ENCODE measurements at places on chromosomes 1 and 21.

DNA sequence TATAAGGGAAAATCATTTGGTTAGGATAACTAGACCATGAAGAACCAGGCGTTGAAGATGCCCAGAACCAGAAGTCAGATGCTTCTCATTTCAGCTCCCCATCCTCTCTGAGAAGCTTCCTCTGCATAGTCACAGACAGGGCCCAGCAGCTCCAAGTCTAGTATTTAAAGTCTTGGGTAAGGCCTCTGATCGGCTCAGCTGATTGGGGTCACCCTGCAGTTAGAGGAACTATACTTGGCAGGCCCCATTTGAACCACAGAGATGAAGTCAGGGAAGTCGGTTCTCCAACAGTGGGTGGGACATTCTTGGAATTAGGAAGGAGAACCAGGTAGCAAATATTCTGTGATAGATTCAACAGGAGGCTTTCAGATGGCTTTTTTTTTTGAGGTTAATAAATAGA is 48.3 kb downstream of the SLC22A15 start:
- no peak for DNase-seq

DNA sequence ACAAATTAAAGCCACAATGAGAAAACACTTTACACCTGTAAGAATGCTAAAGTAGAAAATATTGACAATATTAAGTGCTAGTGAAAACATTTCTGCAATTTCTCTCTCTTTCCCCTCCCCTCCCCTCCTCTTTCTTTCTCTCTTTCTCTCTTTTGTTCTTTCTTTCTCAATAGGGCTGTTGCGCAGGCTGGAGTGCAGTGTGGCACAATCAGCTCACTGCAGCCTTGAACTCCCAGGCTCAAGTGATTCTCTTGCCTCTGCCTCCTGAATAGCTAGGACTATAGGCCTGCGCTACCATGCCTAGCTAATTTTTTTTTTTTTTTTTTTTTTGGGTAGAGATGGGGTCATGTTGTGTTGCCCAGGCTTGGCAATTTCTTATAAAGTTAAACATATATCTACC is 5.9 kb upstream of the SHISAL2A start:
- DNase-seq = no peak

DNA sequence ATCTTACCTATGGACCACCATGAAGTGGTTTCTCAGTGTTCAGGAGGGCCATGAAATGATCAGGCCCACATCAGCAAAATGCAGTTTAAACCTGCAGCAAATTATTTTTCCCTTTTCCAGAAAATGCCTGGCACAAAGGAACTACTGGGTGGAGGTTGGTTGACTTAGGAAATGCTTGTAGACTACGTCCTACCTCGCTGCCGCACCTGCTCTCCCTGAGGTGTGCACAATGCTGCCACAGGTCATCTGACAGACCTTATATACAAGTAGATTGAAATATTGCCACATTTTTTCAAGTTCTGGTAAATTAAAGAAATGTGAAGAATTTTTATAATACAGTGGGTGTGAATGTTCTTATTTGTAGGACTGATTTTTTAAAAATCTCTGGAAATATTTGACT is 166.7 kb upstream of the PDE4B start:
- DNase-seq = no peak

GRCh38 chr1:165174491-165174890 is 182.0 kb downstream of the LMX1A start:
- DNase-seq = no peak

GRCh38 chr1:41340655-41341364 is 20.4 kb upstream of the FOXO6 start:
- DNase-seq = no peak

DNA sequence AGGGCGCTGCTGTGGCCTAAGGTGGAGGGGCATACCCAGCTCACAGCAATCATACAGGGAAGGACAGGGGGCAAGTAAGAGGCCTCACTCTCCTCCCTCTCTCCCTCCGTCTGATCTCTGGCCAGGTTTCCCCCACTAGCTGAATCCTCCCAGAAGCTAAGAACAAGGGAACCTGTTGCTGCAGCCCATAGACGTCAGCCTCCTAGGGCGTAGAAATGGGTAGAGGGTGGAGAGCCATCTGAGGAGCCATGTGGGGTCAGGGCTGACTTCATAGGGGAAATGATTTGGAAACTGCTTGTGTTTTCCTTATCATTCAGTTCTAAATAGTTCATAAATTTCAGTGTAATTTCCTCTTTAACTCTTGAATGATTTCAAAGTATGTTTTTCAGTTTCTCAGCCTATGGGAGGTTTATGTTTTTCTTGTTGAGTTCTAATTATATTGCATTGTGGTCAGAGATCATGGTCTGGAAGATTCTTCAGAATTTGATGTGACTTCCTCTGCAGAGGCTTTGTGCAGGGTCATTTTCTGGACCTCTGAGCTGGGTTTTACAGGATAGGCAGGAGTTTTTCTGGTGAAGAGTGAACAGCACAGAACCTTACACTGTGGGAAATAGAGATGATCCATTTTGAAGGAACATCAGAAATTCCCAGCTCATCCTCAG is 2.3 kb upstream of the MOB3C start:
- DNase-seq = no peak

GRCh38 chr1:25531082-25531461 is 12.3 kb upstream of the LDLRAP1 start:
- no peak for DNase-seq

- DNase-seq = no peak
Measured at GRCh38 chr1:53589043-53589887, 130.1 kb downstream of the DMRTB1 start.

DNA sequence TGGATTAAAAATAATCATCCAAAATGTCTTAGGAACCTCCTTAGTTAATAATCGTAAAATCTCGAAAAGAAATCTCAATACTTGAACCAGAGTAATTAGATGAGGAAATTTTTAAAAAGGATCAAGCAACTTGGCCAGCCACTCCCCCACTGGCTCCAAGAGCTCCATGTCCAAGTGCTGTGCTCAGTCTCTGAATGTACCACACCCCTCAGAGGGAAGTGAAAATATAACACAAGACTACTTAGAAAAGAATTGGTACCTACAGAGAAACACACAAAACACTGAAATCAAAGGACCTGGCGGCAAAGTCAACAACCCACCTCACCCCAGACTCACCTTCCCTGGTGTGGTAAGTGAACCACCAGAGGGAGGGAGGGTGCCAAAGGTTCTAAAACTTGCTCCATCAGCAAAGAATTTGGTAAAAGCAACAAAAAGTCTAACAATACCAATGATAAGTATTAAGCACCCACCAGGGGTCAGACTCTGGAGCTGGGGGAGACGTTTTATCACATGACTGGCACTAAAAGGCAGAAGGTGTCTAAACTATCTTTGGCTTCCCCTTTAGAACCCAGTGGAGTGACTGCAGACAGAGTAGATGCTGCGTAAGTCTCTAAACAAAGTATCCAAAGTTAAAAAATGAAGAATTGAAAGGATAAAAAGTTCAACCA is 14.0 kb downstream of the LBR start:
- no peak for DNase-seq

- DNase-seq = no peak
Measured at GRCh38 chr1:32208469-32208868, 420 bp upstream of the DCDC2B start.

DNA sequence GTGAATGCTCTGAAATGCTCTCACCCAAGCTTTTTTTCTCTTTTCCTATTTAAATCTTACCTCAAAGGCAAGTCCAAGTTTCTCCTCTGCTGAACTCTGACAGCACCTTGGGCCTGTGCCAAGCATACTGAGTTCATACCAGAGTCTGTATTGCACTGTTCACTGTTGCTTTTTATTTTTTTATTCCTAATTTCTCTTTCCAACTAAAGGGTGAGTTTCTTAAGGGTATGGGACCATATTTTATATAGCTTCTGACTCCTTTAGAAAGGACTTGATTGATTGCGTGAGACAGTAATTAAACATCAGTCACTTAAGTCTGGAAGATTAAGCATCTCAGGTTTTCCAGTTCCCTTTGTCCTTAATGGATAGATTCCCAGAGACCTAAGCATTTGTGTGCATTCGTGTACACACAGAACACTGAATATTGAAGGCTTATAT is 69.9 kb downstream of the CACHD1 start:
- DNase-seq = no peak

GRCh38 chr1:154584267-154584994 is 16.9 kb downstream of the CHRNB2 start:
- no peak for DNase-seq

DNA sequence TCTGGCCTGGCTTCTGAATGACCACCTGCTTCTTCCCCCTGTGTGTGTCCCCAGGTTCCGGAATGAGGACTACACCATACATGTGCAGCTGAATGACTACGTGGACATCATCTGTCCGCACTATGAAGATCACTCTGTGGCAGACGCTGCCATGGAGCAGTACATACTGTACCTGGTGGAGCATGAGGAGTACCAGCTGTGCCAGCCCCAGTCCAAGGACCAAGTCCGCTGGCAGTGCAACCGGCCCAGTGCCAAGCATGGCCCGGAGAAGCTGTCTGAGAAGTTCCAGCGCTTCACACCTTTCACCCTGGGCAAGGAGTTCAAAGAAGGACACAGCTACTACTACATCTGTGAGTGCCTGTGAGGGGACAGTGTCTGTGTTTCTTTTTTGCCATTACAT is 3.6 kb downstream of the EFNA1 start:
- no peak for DNase-seq

GRCh38 chr1:157132111-157132510 is 6.1 kb downstream of the ETV3 start:
- no peak for DNase-seq

DNA sequence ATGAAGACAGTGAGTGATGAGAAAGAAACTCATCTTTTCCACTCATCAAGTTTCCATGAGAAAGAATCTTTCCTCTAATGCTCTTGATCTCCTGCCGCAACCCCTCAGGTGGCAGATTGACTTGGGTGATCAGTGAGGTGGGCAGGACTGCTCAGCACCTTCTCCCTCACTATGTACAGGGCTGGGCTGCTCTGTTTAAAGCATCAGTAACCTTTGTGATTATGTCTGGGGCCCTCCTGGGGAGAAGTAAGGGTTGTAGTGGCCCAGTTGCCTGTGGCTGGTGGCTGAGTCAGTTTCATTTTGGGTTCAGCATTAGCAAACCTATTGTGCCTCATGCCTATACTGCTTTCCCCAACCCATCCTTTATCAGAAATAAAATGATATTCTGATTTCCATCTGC is 366.0 kb downstream of the TTLL7 start:
- DNase-seq = no peak

- peak; percentile 49 for DNase-seq
Measured at GRCh38 chr1:89635825-89636815, 3.2 kb downstream of the LRRC8C start.

DNA sequence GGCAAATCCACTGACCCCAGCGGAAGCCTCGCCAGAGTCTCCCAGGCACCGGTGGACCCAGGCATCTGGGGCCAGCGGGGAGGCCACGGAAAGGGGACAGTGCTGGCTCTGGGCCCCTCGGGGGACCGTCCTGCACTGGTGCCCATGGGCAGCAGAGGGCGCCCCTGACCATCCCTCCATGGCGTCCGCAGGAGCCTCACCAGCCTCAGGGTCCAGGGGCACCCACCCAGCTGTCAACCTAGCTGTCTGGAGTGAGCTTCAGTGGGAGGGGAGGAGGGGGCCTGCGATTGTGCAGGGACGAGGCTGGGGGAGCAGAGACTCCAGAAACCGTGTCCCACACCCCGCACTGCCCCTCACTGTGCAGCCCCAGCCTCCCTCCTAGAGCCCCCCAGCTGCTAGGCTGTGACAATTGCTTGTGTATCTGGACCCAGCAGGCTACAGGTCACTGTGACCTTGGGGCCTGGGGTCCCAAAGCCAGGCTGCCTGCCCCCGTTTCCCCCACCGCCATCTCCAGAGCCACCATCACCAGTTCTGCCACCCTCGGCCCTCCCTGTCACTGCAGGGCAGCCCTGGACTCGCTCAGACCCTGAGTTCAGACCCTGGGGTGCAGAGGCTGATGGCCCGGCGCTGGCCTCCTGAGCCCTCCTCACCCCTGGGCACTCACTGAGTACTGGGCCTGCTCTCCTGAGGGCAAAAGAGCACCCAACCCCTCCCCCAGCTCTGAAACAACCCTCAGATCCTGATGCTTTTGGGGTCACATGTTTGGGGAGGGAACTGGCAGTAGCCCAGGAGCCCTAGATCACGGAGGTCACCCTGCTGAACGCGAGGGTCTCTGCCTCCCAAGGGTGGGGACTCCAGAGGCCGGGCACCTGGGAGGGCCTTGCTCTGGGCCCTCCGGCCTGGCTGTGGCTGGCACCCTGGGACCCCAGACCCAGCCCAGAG is 10.6 kb upstream of the COL6A1 start:
- DNase-seq = no peak

DNA sequence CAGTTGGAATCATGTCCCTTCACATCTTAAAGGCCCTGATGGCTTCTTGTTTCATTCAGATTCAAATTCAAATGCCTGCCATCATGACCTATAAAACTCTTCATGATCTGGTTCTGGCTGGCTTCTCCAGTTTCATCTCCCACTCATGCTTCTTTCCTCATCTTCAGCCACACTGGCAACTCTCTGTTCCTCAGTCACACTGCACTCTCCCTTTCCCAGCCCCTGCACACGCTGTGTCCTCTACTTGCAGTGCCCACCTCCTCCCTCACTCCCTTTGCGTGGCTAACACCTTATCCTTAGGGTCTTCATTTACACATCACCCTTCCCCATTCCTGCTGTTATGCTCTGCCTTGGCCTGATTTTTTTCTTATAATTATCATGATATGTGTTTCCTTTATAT is 120.6 kb upstream of the LMO4 start:
- DNase-seq = no peak

DNA sequence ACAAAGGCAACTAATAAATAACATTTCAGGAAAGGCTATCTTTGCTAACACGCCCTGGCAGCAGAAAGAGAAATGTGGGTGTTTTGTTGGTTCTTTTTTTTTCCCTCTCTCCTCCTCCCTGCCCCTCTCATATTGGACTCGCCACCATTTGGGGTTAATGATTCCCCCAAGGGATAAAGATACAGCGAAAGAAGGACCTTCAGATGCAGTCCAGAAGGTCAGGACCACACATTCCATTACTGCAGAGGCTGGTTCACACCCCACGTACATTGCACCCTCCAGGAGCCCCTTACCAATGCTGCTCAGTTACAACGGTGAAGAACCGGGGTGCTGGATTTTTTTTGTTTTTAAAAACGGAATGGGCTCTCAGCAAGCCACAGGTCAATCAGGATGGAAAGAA is 156.9 kb upstream of the TIAM1 start:
- no peak for DNase-seq

GRCh38 chr1:66954208-66954607 is 29.4 kb downstream of the MIER1 start:
- no peak for DNase-seq

DNA sequence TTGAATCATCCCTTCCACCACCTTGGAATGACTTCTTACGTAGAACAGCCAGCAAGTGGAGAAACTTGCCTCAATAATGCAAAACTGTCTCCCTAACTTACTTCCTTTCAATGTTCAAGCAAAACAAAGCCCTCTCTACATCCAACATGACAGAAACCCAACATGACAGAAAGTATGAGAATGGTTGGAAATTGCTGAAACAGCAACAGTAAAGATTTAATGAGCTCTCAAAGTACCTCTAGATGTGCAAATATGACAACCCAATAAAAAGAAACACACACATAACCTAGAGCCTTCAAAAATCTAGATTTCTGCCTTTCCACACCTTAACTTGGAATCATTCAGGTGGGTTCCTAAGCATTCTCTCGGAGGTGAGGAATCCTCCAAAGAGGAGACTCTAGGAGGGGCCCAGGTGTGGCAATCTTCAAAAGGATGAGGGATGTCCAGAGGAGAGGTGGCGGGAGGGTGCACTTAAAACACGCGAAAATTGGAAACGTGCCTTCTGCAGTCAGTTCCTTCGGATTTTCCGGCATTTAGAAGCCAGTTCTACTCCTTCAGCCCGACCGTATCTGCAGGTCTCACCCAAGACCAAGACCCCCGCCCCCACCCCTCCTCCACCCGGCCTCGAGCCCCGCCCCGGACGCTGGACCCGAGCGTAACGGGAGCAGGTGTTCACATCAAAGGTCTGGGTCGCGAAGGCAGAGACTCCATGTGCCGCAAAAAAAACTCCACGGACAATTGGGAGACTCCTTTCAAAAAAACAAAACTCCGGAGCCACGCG is 996 bp upstream of the MGST3 start:
- no peak for DNase-seq
